ENCODE measurements at places on chromosomes 5 and 9.

GRCh38 chr5:107598958-107599357 lies 71.8 kb downstream of the EFNA5 start:
- DNase-seq = no peak

DNA sequence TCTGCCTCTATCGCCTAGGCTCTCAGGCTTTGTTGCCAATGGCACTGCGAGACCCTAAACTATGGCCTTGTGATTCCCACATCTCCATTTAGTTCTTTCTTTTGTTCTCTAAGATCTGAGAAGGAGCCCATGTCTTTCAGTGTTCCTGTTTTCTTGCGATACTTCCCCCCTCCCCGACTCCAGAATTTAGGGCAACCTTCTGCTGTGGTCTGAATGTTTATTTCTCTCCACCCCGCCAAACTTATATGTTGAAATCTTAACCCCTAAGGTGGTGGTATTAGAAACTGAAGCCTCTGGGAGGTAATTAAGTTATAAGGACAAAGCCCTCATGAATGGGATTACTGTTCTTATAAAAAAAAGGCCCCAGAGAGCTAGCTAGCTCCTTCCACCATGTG lies 6.4 kb downstream of the TMC1 start:
- no peak for DNase-seq

GRCh38 chr9:131397100-131397790 lies 3.4 kb downstream of the PRRC2B start:
- no peak for DNase-seq

GRCh38 chr9:76162751-76163500 lies 231.3 kb downstream of the RFK start:
- no peak for DNase-seq

DNA sequence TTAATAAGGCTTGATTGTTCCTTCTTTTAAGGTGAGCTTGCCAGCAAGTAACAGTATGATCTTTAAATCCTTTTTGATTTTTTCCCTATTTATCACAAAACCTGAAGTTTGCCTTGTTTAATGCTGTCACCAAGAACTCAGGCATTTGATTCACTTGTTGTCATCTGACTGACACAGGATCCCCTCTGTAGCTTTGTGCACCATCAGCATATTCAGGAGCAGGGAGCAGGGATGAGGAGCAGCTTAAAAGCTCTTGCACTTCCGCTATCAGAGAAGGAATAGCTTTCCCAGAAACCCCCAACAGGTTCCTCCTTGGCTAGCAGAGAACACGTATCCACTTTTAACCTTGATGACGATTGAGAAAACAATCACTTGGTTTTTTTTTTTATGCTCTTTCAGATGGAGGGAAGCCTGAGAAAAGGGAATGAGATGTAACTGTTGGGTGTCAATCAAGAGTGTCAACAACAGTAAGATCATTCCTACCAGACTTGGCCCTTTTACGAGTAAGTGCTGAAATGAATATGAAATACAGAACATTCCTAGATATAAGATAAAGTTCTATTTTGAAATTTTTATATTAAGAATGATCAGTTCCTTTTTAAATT lies 433.1 kb upstream of the CDH18 start:
- no peak for DNase-seq

GRCh38 chr9:79719989-79720388 lies 148.2 kb downstream of the TLE4 start:
- no peak for DNase-seq
